ENCODE measurements at places on chromosomes 6 and 20. TPM values are rescaled to one million over a fixed set of nuclear protein-coding genes. Genes with fewer than 3 reads are reported as not detected.

GRCh38 chr6:51678905-51679620 lies 408.4 kb downstream of the PKHD1 start:
- H3K4me3 ChIP-seq: no peak overlapping the region
- H3K27me3 ChIP-seq: no peaks in the 10 kb centered on the region
- H3K36me3 ChIP-seq: no peaks in the 10 kb centered on the region
- H3K27ac ChIP-seq: no peak overlapping the region
- DNase-seq: no peak

GRCh38 chr6:152977556-152977955 lies 5.3 kb downstream of the FBXO5 start:
- no peaks in the 10 kb centered on the region for H3K27me3 ChIP-seq
- DNase-seq: no peak
- H3K36me3 ChIP-seq: peaks cover 78% of the 10 kb centered on the region
- H3K4me1 ChIP-seq: peaks cover 52% of the 10 kb centered on the region
- H3K4me3 ChIP-seq: no peak overlapping the region

DNA sequence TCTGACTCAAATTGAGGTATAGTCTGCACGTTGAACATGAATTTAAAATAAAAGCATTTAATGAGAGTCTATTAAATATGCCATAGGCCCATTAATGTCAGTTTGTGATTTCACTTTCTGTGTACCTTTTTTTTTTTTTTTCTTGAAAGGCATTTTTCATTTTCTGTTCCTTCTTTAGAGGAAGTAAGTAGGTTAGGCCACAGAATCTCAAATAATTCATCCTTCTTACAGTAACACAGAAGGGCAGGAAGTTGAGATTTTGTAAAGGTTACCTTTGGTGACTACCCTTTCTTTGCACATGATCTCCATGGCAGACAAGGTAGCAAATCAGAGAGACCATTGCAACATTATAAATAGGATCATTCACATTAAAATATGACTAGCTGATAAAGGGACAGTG lies 9.6 kb downstream of the L3MBTL3 start:
- H3K4me1 ChIP-seq: peaks cover 53% of the 10 kb centered on the region
- peak overlapping the region; percentile 70 for H3K27ac ChIP-seq
- no peak for DNase-seq
- H3K36me3 ChIP-seq: peaks cover 6% of the 10 kb centered on the region

The PREX1 gene
- total RNA-seq: 91.5 TPM

The FOXA2 gene
- total RNA-seq: not detected

Data from activated CD4-positive, alpha-beta memory T cell treated with anti-CD3 and anti-CD28 coated beads for 36 hours (primary cell).